ENCODE measurements at places on chromosomes 5 and 9.

- no peak for DNase-seq
These were observed 169.7 kb downstream of the MPDZ start for GRCh38 chr9:13109781-13110180.

- DNase-seq: no peak
These were observed 415.7 kb downstream of the ZNF608 start for GRCh38 chr5:124330595-124331220.

DNA sequence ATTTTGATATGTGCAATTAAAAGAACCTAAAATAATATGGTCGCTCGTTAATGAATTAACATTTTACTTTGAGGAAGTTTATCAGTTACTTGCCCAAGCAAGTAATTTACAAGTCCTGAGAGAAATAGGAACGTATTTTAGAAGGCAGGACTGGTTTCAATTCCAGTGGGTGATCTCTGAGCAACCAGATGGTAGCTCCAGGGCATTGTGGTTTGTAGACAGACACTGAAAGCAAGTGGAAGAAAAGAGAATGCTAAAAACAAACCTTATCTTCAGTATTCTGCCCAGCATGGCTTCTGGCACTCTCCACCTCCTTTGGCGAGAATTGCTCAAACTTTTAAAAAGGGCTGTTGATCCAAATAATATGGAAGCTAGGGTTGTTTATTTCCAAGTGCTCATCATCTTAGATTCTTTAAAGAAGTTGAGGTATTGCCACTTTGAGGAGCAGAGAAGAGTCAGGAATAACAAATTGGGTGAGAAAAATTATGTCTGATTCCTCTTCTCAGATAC is 31.8 kb upstream of the ERAP2 start:
- DNase-seq: no peak

- DNase-seq: no peak
These were observed 4.3 kb upstream of the ACER2 start for GRCh38 chr9:19404283-19405075.

DNA sequence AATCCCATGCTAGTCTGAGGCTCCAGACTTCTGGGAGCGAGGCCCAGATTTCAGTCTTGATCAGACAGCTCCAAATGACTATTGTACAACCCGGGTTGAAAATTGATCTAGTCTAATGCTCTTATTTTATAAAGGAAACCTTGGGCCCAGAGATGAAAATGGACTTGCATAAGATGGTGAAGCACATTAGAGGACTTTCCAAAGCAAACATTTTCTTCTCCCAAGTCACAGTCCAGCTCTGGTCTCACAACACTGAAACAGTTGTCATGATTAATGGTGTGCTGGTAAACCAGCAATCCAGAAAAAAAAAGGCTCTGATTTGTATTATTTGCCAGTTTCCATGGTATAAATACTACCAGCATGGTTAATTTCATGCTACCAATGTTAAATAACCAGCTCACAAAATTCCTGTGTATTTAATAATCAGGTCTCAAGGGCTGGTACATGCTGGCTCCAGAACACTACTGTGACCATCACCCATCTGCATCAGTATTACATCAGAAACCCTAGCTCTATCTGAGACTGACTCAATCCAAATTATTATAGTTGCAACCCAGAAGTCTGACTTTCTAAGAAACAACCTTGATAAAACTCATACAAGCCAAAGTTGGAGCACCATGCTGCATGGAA is 32.5 kb upstream of the ABLIM3 start:
- no peak for DNase-seq
